ENCODE measurements at places on chromosomes 4 and X.

DNA sequence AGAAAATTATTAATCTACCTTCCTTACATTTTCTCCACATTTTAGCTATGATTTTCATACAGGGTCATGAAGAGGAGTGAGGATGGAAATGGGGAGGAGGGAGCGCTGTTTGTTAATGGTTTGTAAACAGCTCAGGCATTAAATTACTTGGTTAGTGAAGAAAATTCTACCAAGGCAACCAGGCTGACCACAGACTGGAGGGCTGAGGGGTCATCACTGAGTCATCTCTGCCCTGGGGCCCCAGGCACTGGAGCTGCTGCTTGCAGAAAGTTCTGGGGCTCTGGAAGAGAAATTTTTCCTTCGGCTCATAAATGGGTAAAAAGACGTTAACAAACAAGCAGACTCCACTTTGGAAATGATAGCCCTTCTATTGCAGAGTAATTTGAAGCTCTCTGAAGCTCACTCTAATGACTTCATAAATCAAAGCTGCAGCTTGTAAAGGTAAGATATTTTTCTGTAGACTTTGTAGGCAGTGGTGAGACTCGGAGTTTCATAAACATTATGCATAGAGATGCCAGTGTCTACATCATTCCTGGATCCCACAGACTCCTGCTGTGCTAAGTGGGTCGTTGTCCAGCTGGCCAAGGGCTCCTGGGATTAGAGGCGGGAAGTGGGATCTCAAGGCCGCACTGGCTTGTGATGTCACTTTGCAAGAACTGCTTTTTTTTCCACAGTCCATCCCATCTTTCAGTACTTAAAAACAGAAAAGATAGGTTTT is 159.6 kb downstream of the PTTG2 start:
- DNase-seq, result no peak

DNA sequence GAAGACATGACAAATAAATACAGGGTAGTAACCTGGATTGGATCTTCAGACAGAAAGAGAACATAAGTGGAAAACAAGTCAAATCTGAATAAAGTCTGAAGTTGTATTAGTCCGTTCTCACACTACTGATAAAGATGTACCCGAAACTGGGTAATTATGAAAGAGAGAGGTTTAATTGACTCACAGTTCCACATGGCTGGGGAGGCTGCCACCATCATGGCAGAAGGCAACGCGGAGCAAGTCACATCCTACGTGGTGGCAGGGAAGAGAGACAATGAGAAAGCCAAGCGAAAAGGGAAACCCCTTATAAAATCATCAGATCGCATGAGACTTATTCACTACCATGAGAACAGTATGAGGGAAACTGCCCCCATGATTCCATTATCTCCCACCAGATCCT is 82.8 kb downstream of the USP46 start:
- no peak for DNase-seq

GRCh38 chr4:40446839-40447238 is 111.7 kb downstream of the CHRNA9 start:
- no peak for DNase-seq

- no peak for DNase-seq
These were observed 49.4 kb downstream of the ANXA10 start for GRCh38 chr4:168141733-168142132.

GRCh38 chr4:85725721-85726170 is 250.8 kb downstream of the ARHGAP24 start:
- DNase-seq, result no peak

DNA sequence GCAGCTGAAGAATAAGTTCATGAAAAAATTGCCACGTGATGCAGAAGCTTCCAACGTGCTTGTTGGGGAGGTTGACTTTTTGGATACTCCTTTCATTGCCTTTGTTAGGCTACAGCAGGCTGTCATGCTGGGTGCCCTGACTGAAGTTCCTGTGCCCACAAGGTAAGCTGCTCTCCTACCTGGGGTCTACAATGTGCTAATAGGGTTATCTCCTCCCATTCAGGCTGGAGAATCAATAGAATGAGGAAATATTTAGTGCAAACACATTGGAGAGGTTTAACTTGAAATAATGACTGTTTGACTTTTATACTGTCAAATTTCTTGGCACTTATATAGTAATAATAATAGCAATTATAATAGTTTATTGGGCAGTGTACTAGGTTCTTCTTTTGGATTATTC is 101.8 kb downstream of the SLC4A4 start:
- no peak for DNase-seq

- no peak for DNase-seq
These were observed 179.0 kb upstream of the FGF13 start for GRCh38 chrX:138890491-138890890.

- no peak for DNase-seq
These were observed 782 bp downstream of the ARHGAP24 start for GRCh38 chr4:85475631-85476233.

DNA sequence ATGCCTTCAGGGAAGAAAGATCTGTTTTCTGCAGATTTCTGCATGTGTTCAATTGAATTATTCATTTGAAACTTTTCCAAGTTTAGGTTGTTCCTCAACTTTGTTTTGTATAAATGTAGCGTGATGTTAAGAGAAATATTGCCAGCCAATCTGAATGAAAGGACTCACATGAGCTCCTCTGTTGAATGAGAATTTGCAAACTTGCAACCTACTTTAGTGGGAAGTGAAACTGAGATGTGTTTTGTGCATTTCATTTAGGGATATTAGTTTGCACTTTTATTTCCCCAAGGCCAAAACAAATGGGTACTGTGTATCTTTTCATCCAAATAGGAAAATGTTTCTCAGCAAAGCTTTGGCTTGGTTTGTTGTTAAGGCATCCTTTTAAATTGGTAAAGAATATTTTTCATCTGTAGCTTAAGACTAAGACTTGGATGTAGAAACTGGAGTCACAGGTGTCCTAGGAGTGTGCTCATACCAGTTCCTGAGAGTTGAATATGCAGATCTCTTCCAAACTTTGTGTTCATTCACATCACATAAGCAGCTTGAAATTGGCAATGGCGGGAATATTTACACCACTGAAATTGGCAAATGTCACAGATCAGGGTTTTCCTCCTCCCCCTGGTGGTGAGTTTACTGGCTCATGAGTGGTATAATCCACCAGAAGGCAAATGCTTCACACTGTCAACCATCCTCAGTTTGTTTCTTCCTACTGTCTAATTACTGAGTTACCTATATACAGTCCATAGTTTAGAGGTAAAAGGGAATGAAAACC is 193.6 kb upstream of the BANK1 start:
- peak; percentile 39 for DNase-seq

GRCh38 chrX:13770013-13770535 is 35.5 kb downstream of the OFD1 start:
- no peak for DNase-seq

GRCh38 chr4:156596026-156596425 is 375.6 kb downstream of the PDGFC start:
- DNase-seq, result no peak

GRCh38 chr4:106340774-106341173 is 24.4 kb downstream of the AIMP1 start:
- no peak for DNase-seq

- no peak for DNase-seq
These were observed 125.4 kb downstream of the CPE start for GRCh38 chr4:165504184-165504583.

DNA sequence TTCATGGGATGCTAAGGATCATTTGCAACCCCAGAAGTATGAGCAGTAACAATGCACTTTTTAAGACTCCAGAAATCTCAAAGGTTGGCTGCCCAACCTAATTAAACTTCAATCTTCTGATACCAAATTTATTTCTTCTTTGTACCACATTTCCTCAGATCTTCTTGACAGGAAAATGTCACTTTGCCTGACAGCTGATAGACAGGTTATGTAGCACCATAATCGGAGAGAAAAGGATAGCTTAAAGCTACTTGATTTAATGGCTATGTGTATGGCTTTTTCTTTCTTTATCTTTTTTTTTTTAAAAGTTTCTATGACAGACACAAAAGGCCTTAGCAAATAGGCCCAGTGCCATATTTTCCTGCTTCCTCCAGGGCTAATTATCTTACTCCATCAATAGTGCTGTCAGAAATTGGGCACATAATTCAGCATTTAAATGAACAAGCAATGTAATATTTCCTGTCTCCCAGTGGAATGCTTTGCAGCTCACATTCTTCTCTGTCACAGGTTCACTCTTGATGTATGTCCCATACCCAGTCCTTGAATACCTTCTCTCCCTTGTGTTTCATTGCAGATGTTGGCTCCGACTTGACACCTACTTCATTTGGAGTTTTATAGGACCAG is 795.7 kb downstream of the ADGRL3 start:
- no peak for DNase-seq

DNA sequence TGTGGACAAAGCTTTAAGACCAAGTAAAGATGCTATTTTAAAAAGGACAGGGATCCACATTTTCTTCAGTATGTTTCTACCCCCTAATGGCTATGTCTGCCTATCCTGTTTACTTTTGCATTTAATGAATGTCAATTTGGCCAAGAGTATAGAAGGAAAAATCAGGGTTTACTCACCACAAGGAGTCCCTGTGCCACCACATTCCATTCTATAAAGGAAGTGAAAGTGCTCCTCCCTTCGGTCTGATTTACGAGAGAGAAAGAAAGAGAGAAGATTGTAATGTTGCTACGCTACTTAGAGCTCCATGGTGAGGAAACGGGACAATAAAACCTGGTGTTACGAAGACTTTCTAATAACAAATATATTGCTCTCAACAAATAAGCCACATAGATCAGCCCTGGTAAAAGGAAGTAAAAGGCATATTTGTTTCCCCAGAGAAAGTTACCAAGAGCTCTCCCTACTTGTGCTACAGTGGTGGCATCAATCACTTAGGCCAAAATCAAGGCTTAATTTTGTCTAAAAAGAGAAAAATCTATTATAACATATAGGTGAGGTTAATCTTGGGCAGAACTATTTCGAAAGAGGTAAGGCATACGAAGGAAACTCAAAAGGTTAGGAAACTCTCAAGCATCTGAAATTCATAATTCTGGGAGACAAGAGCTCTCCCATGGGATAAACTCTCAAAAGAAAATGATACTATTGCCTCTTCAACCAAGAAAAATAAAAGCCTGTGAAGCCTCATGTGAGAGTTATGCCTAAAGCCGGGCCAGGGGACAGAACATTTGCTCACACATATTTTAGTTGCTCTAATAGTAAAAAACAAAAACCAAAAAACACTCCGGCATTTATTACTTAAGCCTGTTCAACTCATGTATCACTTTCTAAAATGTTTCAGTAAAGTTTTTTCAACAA is 29.5 kb downstream of the TAPT1 start:
- DNase-seq, result no peak

GRCh38 chr4:48620831-48621230 is 130.8 kb downstream of the ZAR1 start:
- no peak for DNase-seq

- DNase-seq, result no peak
These were observed 28.9 kb downstream of the CPEB2 start for GRCh38 chr4:15031197-15031596.

- no peak for DNase-seq
These were observed 25.5 kb downstream of the MID2 start for GRCh38 chrX:107851215-107851614.
